ENCODE measurements at places on chromosomes 7 and 10. TPM values are rescaled to one million over a fixed set of nuclear protein-coding genes. Genes with fewer than 3 reads are reported as not detected.

ACHE gene
- 11.0 TPM for polyA plus RNA-seq

PNLIP gene
- polyA plus RNA-seq: 2.2 TPM

GJD4 gene
- polyA plus RNA-seq: 0.03 TPM

GRCh38 chr7:73463260-73463659, 29.7 kb downstream of the FZD9 start:
- no peak overlapping the region for H3K4me3 ChIP-seq
- no peak for DNase-seq
- no peaks in the 10 kb centered on the region for H3K27me3 ChIP-seq
- no peaks in the 10 kb centered on the region for H3K4me1 ChIP-seq
- H3K36me3 ChIP-seq: peaks cover 53% of the 10 kb centered on the region

GRCh38 chr10:85638797-85639196, 727.8 kb downstream of the GRID1 start:
- H3K4me1 ChIP-seq: peaks cover 6% of the 10 kb centered on the region
- H3K4me3 ChIP-seq: no peak overlapping the region
- H3K36me3 ChIP-seq: no peaks in the 10 kb centered on the region

- H3K4me1 ChIP-seq: no peaks in the 10 kb centered on the region
- H3K36me3 ChIP-seq: no peaks in the 10 kb centered on the region
- H3K27ac ChIP-seq: no peak overlapping the region
- no peak for DNase-seq
- H3K27me3 ChIP-seq: no peaks in the 10 kb centered on the region
- no peak overlapping the region for H3K4me3 ChIP-seq
Observed at GRCh38 chr7:26675143-26675887, 189.1 kb downstream of the SKAP2 start.

DNA sequence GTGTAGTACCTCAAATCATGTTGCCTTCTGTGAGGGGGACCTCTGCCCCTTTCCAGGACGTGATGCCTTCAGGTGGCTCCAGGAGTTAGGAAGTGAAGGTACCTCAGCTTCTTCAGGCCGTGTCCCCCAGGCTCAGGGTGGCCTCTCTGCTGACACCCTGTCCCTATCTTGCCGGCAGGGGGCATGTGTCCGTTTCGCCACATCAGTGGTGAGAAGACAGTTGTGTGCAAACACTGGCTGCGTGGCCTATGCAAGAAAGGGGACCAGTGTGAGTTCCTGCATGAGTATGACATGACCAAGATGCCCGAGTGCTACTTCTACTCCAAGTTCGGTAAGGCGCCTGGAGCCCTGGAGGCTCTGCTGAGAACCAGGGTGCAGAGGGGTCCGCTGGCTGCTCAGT, 9.2 kb downstream of the CPSF4 start:
- H3K36me3 ChIP-seq: peaks cover 14% of the 10 kb centered on the region
- no peaks in the 10 kb centered on the region for H3K4me1 ChIP-seq
- no peak overlapping the region for H3K4me3 ChIP-seq
- no peaks in the 10 kb centered on the region for H3K27me3 ChIP-seq

DNA sequence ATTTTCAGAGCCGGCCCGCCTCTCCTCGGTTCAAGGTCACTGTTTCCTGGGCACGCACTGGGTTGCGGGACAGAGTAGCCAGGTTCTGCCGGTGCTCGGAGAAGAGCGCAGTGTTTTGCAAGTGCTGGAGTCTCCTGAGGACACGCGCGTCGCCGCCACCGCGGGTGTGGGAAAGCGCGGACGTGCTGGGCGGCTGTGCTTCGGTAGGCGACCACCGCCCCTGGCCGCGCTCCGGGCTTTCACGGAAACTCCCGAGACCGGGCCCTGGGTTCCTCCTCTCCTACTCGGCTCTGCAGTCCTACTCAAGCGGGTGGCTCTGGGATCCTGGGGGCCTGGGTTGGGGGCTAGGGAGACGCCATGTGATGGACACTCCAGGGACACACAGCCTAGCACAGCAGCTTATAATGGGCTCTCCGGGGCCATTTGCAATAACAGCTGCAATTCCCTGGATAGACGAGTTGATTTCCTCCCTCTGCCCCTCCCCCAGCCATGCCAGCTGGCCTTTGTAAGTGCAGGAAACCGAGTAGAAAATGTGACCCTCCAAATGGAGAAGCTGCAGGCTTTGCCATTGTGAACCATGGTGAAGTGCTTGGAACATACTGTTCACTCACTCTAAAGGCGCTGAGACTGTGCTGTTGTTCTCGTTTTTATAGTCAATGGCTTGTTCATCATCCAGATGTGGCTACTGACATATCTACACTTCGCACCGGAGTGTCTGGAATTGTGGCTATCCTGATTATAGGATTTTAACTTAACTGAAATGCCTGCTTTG, 2.1 kb downstream of the FRAT1 start:
- peak overlapping the region; percentile 100 for H3K27ac ChIP-seq
- H3K4me1 ChIP-seq: peaks cover 14% of the 10 kb centered on the region
- no peaks in the 10 kb centered on the region for H3K36me3 ChIP-seq
- peak; percentile 72 for DNase-seq
- H3K4me3 ChIP-seq: peak overlapping the region; percentile 88
- peaks cover 8% of the 10 kb centered on the region for H3K27me3 ChIP-seq

GRCh38 chr7:148419856-148420832, 170.4 kb upstream of the C7orf33 start:
- peaks cover 3% of the 10 kb centered on the region for H3K36me3 ChIP-seq
- H3K4me1 ChIP-seq: no peaks in the 10 kb centered on the region
- H3K4me3 ChIP-seq: no peak overlapping the region

DNA sequence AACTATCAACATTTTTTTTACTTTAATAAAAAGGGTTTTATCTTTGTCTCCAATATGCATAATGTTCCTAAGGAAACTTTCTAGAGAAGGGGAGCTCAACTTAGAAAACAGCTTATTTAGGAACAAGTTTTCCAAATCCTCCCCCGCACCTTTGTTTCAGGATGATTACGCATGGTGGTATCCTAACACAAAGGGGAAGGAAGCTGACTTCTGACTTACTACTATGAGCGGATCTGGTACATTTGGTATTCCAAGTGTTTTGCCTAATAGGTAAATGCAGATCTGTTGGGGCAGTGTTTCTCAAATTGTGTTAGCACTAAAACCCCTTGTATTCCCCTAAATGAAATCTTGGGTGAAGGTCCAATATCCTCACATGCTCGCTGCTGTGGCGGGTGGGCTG, 229.3 kb upstream of the KLF14 start:
- no peaks in the 10 kb centered on the region for H3K4me1 ChIP-seq
- no peak overlapping the region for H3K4me3 ChIP-seq
- DNase-seq: no peak
- H3K27me3 ChIP-seq: no peaks in the 10 kb centered on the region
